Ammon's horn (tissue), 1 donor: ENCODE measurements at places on chromosomes 6 and 20.

DNA sequence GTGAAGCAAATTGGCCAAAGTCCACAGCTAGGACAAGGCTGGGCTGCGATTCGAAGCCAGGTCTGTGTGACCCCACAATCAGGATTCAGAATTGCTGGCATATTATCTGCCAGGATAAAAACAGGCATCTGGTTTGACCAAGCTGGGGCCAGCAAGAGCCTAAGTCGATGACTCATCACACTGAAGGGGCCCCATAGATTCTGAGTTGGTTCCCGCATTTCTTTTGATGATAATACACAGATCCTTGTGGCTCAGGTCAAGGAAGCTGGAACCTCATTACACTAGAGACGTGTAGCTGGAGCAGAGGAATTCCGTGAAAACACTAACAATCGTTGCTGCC is 6.5 kb downstream of the KCNB1 start:
- DNase-seq = no peak

DNA sequence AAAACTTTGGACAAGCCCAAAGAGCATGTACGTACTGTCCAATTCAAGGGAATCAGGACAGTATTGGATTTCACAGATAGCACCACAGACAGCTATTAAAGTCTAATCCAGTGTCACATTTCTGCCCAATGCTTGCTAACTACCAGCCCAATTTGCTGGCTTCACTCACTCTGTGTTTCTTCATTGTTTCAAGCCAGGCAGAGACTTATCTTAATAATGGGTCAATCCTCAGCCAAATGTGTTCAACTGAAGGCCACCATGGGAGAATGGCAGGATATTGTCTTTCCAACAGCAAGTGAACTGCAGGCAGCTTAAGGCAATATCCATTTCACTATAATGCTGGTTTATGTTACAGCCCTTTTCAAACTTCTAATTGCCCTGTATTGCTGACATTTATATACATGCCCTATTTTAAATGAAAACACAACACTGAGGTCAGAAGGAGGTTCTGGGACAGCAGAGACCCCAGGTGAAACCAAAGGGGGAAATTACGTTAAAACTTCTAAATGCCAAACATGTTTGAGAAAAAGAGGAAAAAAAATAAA is 142.1 kb upstream of the RSPO3 start:
- no peak for DNase-seq

DNA sequence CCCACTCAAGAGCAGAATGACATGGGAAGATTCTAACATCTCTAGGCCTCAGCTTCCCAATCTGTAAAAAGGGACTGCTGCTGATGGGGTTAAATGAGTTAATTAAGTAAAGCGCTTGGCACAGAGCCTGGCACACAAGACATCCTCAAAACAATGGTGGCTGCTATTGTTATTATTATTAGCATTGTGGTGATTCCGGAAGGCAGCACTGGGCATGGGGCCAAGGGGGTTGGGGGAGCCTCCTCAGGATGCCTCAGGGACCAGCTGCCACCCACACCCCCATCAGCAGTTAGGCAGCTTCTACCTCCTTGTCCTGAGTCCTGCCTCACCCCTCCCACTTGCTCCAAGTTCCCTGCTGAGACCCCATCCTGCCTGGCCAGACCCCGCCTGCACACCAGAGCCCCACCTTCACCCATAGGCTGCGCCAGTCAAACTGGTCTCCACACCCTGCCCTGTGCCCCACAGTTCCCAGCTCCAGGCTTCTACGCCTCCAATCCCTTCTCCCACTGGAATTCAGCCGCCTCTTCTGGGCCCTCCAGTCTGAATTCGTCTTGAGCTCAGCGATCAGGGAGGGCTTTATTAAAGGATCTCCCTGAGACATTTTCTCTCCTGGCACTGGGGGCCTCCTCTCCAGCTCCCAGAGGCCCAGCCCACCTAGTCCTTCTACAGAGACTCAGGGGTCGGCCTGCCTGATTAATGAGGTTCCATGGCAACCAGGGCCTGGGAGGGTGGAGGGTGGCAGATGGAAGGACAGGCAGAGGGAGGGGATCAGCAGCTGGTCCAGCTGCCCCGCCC is 1.5 kb downstream of the E2F1 start:
- DNase-seq = no peak

DNA sequence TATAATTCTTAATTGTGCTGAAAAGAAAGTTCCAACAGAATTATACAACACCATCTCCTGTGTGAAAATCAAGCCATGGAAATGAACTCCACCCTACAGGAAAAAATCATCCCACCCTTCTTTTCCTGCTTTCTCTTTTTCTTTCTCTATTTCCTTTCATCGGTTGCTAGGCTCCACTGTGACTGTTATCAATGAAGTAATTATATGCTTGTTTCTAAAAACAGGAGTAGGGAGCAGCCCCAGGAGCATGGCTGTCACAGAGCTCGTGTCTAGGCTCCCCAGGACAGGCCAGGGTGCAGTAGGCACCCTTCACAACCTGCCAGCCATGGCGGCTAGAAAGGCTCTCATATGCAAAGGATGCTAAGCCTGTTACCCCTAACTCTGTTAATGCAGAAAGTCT is 13.0 kb downstream of the MPC1 start:
- no peak for DNase-seq

DNA sequence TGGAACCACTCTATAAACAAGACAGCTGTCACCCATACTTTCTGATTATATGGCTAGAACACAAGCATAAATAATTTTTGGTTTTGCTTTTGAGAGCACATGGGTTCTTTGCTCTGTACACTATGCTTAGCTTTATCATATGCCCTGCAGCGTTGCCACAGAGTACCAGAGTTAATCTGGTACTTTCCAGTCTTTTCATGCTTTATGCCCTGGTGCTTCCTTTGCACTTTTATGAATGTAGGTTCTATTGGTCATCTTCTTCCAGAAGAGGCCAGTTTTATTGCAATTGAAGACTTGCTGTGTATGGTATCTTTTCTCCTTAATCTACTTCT is 20.8 kb downstream of the SHLD1 start:
- no peak for DNase-seq

DNA sequence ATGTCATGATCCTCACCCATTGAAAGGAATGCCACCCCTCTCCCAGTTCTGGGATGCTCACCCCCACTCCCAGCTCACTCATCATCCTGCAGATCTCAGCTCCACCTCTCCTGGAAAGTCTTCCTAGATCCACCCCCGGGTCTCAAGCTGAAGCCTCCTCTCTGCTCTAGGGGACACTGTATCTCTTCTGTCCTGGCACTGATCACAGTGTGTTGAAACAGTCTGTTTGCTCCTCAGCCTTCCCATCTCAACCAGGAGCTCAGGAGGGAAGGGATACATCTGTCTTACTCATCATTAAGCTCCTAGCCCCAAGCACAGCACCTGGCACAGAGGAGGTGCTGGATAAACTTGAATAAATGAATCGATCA is 80.1 kb downstream of the MRPL14 start:
- no peak for DNase-seq

DNA sequence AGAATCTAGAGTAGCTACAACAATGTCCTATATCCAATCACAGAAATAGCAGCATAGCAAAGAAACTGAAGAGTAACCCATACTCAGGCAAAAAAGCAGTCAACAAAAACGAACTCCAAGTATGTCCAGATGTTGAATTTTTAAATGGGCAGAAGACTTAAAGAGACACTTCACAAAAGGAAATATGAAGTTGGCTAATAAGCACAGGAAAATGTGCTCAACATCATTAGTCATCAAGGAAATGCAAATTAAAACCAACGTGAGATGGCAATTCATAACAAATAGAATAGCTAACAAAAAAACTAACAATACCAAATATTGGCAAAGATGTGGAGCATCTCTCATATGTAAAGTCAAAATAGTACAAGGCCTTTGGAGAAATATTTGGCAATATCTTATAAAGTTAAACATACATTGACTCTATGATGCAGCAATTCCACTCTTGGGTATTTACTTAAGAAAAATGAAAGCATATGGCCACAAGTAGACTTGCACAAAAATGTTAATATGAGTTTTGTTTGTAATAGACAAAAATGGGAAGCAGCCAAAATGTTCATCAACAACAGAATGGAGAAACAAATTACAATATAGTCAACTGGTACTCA is 37.7 kb downstream of the FRK start:
- no peak for DNase-seq

- DNase-seq = no peak
Measured at GRCh38 chr6:2792330-2793110, 27.3 kb downstream of the WRNIP1 start.

DNA sequence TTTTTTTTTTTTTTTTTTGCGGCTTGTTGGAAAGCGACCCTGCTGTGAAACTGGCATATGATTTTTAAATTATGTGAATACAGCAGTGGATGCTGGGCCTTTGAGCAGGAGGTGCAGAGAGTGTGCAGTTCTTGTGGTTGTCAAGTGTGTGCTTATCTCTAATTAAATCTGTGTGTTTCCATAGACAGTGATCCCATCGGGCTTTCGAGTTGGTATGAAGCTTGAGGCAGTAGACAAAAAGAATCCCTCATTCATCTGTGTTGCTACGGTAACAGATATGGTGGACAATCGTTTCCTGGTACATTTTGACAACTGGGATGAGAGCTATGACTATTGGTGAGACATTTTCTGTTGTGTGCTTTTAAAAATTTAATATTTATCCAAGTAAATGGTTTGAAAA is 52.4 kb downstream of the L3MBTL3 start:
- DNase-seq = peak; percentile 21
